ENCODE measurements at places on chromosomes 12 and 14.

DNA sequence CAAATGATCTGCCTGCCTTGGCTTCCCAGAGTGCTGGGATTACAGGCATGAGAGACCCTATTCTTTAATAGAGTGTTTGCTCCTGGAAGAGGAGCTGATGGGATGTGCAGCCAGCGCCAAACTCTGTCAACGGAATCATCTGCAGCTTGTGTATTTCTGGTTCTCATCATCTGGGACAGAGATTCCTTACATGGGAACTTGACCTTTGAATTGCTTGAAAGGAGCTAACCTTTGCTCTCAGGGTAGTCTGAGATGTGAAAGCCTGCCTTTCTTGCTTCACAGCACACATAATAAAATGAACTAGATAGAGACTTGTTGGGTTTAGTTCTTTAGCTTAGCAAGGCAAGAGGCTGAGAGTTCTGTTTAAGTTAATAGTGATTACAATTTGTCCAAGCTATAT is 120.0 kb downstream of the OTOGL start:
- DNase-seq: no peak

GRCh38 chr14:67618617-67619063 is 1.1 kb upstream of the ARG2 start:
- DNase-seq: no peak

- DNase-seq: no peak
These were observed 97.9 kb downstream of the TNFAIP2 start for GRCh38 chr14:103220982-103221641.

DNA sequence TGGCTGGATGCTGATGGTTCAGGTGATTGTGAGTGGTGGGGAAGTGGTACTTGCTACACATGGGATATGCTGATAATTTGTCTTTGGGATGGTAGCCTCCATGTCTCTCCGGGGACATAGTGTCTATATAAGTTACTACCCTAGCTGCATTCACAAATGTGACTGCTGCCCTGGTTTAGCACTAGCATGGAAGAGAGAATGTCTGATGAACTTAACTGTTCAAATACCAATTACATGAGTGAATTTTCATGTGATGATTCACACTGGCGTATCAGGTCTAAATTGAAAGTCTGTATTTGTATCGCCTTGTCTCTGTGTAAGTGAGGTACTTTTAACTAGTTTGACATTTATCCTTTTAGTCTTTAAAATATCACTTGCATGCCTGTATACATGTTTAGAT is 34.4 kb downstream of the ATF7IP start:
- no peak for DNase-seq

GRCh38 chr12:118183711-118184110 is 47.8 kb downstream of the PEBP1 start:
- no peak for DNase-seq

GRCh38 chr12:45878630-45879255 is 111.6 kb downstream of the SCAF11 start:
- DNase-seq: no peak

DNA sequence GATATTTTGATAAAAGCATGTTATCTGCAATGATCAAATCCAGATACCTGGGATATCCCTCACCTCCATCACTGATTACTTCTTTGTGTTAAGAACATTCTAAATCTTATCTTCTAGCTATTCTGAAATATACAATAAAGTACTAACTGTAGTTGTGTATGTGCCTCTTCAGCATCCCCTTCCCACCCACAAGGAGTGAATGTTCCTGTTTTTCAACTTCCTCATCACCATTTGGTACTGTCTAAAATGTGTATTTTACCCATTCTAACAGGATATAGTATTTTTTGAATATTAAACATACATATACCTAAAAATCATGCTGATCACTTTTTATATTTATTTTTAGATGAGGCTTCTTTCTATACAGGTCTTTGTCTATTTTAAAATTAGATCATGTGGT is 1252.6 kb downstream of the TMEM121 start:
- DNase-seq: no peak

DNA sequence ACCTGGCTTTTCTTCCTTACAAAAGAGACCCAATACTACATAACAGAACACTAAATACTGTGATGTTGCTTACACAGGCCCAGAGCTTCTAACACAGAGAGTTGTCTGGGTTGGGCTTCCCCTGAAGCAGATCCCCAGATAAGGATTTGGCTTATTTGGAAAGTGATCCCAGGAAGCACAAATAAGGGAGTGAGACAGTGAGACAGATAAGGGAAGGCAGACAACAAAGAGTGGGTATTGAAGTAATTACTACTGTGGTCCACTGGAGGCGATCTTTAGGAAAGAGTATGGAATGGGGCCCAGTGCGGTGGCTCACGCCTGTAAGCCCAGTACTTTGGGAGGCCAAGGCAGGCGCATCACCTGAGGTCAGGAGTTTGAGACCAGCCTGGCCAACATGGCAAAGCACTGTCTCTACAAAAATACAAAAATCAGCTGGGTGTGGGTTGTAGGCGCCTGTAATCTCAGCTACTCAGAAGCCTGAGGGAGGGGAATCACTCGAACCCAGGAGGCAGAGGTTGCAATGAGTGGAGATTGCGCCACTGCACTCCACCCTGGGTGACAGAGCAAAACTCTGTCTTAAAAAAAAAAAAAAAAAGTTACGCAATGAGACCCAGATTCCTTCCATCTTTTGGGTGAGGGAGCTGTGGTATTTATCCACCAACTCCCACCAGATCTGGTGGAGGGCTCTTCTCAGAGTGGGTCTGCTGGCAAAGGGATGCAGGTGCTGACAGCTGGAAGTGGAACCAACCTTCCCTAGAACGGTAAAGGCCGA is 10.2 kb upstream of the C12orf43 start:
- DNase-seq: no peak

DNA sequence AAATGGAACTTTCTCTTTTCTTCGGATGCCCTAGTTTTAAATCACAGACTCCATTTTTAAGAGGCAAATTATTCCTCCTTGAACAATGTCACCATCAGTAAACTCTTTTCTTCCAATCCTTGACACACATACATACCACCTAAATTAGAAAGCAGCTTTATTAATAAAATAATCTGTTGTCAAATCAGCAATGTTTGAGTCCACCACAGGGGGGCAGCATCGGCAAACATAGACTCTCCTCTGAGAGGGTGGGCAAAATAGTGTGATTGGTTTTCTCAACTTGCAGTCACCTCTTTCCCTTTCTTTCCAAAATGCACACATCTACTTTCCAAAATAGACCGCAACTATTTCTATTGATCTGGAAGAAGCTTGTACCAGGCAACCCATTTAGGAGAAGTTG is 438.4 kb upstream of the OR4E1 start:
- peak; percentile 56 for DNase-seq

DNA sequence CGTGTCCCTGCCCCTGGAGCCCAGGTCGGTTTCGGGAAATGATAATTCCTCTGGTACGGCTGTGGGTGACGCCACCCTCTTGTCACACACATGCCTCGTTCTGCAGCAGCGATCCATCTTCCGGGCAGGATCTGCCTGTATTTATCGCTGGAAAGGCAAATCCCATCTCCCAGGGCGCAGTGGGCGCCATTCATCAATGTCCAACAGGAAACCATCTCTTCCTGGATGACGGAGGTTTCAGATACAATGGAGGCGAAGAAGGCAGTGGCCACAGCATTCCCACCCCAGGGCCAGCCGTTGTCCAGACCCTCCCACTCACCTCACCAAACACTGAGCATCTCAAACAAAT is 74.2 kb downstream of the NOC4L start:
- DNase-seq: no peak

DNA sequence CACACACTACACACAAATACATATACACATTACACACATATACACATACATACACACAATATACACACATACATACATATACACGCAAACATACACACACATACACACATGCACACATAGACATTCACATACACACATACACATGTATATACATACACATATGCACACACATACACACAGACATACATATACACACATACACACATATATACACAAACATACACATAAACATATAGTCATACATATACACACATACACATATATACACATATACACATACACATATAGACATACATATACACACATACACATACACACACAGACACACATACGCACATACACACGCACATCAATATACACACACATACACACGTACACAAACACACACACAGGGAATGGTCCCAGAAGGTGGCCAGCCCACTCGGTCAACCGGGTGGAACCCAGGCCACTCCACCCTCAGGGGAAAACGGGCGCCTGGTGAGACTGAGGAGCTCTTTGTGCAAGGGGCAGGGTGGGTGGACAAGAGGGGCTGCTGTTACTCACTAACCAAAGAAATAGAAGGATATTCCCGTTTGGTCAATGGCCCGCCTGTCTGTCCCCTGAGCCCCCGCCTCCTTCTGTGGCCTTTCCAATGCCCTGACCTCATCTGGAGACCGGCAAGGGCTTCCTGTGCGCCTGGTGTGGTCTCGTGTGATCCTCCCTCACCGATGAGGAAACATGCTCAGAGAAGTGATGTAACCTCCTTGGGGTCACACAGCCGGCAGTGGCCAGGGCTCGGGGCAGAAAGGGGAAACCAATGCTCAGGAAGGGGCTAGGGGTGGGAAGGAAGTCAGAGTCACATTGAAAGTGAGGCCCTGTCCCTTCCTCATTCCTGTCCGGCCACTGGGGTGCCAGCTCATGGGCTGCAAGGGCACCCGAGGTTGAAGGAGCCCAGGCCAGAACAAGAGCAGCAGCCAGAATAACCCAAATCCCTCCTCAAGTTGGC is 5.3 kb downstream of the TRPV4 start:
- peak; percentile 5 for DNase-seq

- DNase-seq: peak; percentile 20
These were observed 45.5 kb upstream of the FAR2 start for GRCh38 chr12:29103539-29103974.
